Activated CD4-positive, alpha-beta memory T cell treated with anti-CD3 and anti-CD28 coated beads for 36 hours (primary cell): ENCODE measurements at places on chromosomes 7 and 10.
A peak's percentile ranks its signal among the peaks of the same experiment; 100 is the strongest.

GRCh38 chr7:47818796-47819606, 129.3 kb downstream of the PKD1L1 start:
- DNase-seq, result peak; percentile 56

DNA sequence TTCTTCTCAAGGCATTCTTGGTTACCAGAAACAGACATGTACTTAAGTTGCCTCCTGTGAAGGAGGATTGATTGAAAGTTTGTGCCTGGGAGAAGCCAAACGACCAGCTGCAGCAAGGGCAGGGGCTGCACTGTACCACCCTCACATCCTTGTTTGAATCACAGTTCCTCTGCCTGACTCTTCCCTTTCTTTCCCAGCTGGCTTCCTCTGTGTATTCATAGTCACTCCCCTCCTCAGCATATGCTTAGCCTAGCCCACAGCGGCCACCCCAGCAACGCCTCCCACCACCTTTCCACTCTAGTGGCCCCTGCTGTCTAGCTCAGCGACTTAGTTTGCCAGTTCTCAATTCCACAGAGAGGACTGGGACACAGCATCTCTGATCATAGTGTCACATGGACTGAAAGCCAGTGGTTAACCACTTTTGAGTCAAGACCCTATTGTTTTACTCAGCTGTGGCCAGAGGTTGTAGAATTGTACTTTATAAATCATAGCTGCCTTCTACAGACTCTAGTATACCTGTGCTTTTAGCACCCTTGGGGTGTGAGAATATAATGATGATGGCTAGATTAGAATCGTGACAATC, 643.0 kb downstream of the SUGCT start:
- DNase-seq, result no peak

- DNase-seq, result no peak
Measured at GRCh38 chr7:107959527-107959898, 43.4 kb downstream of the LAMB1 start.

DNA sequence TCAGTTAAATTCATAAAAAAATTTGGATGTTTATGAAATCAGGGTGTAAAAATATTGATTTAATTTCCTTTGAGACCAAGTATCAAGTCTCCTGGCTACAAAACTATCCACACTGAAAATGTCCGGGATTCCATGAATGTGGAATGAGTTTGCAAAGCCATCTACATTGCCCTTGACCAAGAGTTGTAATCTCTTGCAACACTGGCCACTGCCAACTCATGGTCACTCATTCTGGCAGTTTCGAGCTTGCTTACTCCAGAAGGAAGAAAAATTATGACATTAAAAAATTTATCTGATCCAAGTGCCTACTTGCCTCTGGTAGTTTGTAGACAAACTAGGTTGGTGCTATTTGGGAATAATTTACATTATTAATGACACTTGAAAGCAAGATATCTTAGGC, 84.2 kb downstream of the NPY start:
- no peak for DNase-seq

DNA sequence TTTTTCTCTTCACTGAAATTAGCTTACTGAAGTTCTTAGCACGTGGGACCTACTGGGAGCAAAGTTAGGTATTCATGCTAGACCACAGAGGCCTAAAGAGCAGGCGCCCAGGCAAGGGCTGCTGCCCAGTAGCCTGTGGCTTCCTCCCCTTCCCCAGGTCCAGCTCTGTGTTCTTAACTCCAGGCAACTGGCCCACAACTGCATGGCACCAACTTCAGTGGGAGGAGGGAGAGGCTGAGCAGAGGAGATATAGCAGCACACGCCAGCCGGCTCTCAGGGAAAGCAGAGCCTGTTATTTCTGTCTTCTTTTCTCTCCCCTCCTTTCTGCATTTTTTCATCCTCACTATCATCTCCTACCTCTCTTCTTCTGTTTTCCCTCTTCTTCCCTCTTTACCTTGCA, 67.4 kb downstream of the PCGF5 start:
- DNase-seq, result no peak

DNA sequence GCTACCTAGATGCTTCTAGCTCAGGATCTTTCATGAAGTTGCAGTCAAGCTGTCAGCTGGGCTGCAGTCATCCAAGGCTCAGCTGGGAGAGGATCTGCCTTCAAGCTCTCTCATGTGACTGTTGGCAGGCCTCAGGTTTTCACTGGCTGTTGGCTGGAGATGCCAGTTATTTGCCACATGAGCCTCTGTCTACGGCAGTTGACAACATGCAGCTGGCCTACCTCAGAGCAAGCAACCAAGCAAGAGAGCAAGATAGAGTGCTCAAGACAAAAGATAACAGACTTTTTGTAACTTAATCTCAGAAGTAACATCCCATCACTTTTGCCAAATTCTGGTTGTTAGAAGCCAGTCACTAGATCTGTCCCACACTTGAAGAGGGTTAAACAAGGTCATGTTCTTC, 125.8 kb downstream of the TPST1 start:
- no peak for DNase-seq

GRCh38 chr10:88455831-88456230, 127.3 kb downstream of the RNLS start:
- no peak for DNase-seq

DNA sequence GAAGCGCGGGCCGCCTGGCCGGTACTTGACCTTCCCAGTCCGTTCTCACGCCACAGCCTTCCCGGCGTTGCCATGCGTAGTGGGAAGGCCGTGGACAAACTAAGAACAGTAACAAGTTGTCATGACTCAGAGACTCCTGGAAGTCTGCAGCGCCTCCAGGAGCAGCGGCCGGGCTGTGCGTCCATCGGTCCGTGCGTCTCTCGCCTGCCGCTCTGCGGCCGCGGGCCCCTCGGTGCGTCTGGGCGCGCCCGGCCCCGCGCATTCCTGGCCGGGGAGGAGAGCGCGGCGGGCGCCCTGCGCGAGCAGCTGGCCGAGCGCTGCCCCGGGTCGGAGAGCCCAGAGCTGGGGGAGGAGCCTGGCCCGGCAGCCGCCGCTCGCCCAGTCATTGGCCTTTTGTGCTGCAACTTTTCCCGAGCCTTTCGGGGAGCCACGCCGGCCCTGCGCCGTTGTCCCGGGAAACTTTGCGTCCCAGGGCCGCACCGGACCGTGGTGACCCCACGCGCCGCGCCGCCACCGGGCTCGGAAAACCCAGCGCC, 123.7 kb downstream of the TACC2 start:
- DNase-seq, result no peak

- no peak for DNase-seq
Measured at GRCh38 chr10:99382176-99382575, 48.2 kb downstream of the GOT1 start.

DNA sequence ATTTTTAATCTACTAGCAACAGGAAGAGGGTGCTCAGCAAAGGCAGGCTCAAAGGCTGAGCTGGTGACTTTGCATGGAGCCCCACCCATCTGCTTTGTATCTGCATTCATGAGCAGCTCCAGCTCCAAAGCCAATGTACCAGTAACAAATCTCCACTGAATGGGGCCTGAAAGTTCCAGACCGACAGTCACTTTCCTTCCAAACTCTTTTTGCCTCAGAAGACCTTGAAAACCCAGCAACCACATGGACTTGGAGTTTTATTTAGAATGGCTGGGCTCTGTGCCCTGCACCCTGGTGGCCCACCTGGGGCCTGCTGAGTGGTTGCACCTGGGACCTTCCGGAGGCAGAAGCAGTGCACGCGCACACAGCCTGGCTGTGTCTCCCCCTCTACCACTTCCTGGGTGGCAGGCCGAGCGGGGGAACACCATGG, 195.0 kb upstream of the PLXNA4 start:
- DNase-seq, result peak; percentile 35
